Foreskin fibroblast (primary cell): ENCODE measurements at places on chromosomes 6 and 20.

GRCh38 chr6:163648868-163649267 lies 234.3 kb downstream of the QKI start:
- DNase-seq: no peak

GRCh38 chr6:105692613-105693215 lies 289.8 kb upstream of the PREP start:
- no peak for DNase-seq

DNA sequence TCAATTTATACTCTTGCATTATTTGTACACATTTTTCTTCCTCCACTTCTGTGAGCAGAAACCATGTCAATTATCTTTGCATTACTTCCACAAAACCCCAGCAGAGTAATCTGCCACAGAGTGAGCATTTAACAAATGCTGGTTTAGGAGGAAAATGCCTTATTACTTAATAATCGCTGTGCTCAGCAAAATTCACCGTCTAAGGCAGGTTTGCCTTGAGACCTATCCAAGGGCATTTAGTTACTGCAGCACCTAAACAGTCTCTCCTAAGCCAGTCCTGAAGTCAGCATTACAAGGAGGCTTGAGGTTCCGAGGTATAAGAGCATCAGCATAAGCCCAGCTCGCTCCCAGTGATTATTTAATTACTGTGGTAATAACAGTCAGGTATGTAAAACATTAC lies 28.3 kb downstream of the MAP7 start:
- DNase-seq: no peak

DNA sequence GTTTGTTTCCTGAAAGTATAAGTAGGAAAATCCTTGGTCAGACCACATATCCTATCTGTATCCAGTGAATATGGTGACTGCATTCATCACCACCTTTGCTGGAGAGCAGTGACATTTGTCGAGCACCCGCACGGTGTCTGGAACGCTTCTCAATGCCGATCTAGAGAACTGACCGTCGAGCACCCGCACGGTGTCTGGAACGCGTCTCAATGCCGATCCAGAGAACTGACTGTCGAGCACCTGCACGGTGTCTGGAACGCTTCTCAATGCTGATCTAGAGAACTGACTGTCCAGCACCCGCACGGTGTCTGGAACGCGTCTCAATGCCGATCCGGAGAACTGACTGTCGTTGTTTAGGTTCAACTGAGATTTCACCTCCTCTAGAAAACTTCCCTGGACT lies 67.8 kb downstream of the HUS1B start:
- DNase-seq: no peak

- no peak for DNase-seq
These were observed 24.1 kb downstream of the CARMIL1 start for GRCh38 chr6:25303254-25303653.

DNA sequence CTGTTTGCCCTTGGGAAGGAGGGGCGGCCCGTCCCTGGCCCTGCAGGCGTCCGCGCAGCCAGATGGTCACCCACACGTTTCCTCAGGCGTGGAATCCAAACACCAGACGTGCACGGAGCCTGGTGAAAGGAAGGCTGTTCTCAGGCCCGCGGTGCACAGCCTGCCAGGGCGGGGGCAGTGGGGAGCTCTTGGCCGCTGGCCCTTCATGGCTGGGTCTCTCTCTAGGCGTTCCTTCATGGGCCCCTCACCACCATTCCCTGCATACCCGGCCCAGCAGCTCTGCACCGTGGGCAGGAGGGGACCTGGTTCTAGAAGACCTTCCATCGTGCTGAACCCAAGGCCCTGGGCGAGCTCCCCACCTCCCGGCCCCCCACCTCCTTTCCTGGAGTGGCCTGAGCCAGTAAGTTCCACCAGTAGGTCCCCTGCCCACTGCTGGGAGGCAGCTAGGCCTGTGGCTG lies 30.4 kb upstream of the SMOC2 start:
- DNase-seq: no peak

- DNase-seq: no peak
These were observed 86.8 kb downstream of the HAO1 start for GRCh38 chr20:7853493-7853892.

DNA sequence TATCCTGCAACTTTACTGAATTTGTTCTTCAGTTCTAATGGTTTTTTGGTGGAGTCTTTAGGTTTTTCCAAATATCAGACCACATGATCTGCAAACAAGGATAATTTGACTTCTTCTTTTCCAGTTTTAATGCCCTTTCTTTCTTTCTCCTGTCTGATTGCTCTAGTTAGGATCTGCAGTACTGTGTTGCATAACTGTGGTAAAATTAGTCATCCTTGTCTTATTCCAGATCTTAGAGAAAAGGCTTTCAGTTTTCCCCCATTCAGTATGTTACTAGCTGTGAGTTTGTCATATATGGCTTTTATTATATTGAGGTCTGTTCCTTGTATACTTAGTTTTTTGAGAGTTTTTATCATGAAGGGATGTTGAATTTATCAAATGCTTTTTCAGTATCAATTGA lies 4.3 kb downstream of the MICA start:
- DNase-seq: peak; percentile 77

GRCh38 chr6:139062932-139063646 lies 34.5 kb downstream of the ABRACL start:
- peak; percentile 43 for DNase-seq

GRCh38 chr6:93749191-93749590 lies 329.8 kb upstream of the EPHA7 start:
- DNase-seq: peak; percentile 9

DNA sequence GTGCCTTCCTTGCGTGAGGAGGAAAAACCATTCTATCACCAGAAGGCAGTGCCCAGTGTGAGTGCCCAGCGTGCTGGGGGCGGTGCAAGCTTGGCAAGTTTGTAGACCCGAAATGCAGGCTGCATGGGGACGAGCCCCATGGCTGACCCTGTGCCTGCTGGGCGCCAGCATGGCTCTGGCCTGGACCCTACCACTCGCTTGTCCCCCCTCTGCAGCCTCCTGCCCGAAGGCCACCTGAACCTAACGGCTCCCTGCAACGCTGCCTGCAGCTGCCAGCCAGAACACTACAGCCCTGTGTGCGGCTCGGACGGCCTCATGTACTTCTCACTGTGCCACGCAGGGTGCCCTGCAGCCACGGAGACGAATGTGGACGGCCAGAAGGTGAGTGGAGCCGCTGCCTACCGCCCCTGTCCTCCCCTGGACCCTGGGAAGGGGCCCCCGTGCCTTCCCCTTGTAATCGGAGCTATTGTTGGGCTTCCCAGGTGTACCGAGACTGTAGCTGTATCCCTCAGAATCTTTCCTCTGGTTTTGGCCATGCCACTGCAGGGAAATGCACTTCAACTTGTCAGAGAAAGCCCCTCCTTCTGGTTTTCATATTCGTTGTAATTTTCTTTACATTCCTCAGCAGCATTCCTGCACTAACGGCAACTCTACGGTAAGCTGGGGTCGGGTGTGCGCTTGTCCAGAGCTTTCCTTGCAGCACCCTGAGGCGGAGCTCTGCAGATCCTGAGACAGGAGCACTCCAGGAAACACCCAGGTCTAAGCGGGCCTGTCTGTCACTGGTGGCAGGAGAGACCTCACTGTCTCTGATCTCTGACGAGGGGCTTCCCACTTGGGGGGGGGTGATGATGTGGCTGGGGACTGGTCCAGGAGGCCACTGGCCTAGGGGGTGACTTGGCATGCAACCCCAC lies 25.5 kb downstream of the SLCO4A1 start:
- DNase-seq: no peak

- peak; percentile 29 for DNase-seq
These were observed 36.3 kb downstream of the RNF146 start for GRCh38 chr6:127302728-127303660.

DNA sequence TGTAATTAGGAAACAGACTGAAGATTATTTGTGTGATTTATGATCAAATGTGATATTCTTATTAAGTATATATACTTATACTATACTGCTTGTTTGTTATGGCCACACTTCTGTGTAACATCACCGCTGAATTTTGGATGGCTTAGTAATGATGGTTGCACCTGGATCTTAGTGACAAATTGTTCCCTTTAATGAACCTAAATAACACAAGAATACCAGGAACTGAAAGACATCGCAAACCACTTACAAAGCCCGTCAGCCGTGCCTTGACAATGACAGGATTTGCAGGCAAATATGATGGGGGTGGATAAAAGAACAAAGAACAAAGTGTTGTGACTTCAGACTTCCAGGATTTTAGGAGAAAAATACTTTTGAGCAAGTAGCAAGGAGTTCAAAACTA lies 67.1 kb downstream of the LAMP5 start:
- no peak for DNase-seq

- no peak for DNase-seq
These were observed 154.8 kb upstream of the KCNQ5 start for GRCh38 chr6:72466971-72467566.

DNA sequence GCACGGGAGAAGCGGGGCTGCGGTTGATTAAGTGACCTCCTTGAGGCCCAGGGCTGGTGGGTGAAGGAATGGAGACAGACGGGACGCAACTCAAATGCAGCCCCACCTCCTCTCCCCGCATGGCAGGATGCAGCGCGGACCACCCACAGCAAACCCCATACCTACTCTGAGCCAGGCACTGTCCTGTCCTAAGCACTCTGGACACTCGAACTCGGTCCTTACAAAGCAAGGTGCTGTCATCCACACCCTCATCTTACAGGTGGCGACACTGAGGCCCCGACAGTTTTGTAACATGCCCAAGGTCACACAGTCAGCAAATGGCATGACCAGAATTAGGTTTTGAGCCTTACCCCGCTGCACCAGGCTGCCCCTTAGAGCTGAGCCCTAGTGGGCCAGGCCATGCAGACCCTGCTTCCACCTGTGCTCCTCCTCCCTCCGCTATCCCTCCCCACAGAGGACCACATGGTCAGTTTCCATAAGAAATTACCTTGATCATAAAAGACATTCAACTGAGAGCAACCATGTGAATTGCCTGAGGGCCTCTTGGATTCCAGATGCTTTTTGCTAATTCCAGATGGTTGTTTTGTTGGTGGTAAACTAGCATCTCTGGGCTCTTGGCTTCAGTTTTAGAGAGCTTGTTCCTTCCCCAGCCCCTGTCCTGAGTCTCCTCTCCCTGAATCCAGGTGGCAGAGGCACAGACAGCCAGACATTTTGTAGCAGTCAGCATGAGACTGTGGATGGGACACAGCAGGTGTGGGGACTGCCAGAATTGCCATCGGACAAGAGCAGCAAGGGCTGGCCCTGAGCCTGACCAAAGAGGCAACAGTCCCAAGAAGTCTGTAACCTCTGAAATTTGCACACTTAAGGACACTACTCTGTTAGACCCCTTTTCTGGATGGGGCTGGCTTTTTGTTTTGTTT lies 171.9 kb upstream of the PMEPA1 start:
- no peak for DNase-seq

- no peak for DNase-seq
These were observed 11.8 kb downstream of the GFRA4 start for GRCh38 chr20:3651204-3651962.

- DNase-seq: no peak
These were observed 41.4 kb upstream of the CDH22 start for GRCh38 chr20:46349742-46350056.

GRCh38 chr20:20593447-20594170 lies 118.8 kb downstream of the RALGAPA2 start:
- peak; percentile 78 for DNase-seq

DNA sequence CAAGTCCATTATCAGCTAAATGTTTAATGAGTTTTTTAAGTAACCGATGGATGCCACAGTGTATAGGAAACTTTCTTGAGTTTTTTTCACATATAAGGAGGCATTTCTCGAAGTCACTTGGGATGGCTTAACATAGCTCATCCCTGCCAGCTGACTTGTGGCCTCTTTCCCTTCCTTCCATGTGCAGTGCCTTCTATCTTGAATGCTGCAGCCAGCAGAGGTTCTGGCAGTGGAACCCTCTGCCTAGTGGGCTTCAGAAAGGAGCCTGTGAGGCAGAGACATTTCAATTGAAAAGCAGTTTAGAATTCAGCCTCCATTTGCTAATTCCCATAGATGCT lies 51.9 kb downstream of the AKAP12 start:
- no peak for DNase-seq
